Panc1 (cell line): ENCODE measurements at places on chromosomes 7 and 10. TPM values are rescaled to one million over a fixed set of nuclear protein-coding genes. Genes with fewer than 3 reads are reported as not detected.

GRCh38 chr7:105876964-105877601 is 684 bp upstream of the ATXN7L1 start:
- H3K27me3 ChIP-seq = no peaks in the 10 kb centered on the region
- peak overlapping the region; percentile 52 for H3K27ac ChIP-seq
- peak overlapping the region; percentile 71 for H3K4me3 ChIP-seq
- DNase-seq = no peak
- peaks cover 4% of the 10 kb centered on the region; the same call in 1 of the 2 replicates for H3K36me3 ChIP-seq
- peaks cover 27% of the 10 kb centered on the region for H3K4me1 ChIP-seq

DNA sequence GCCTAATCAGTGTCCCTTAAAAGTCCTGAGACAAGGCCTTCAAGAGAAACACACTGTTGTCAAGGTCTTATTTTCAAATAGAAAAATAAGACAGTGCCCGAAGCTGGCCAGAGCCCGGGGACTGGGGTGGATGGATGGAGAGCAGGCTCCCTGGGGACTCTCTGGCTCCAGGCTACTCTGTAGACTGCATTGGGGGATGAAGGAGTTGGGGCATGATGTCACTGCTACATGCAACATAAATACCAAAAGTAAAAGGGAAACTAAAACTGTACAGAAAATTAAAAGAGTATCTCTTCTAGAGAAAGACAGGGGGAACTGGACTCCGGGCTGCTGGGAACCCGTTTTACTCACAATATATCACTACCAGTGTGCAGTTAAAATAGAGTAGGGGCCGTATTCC is 629.8 kb downstream of the KCNMA1 start:
- H3K27me3 ChIP-seq = no peaks in the 10 kb centered on the region
- no peaks in the 10 kb centered on the region for H3K36me3 ChIP-seq
- DNase-seq = no peak
- no peak overlapping the region for H3K27ac ChIP-seq
- no peaks in the 10 kb centered on the region for H3K4me1 ChIP-seq
- H3K4me3 ChIP-seq = no peak overlapping the region

- no peaks in the 10 kb centered on the region for H3K27me3 ChIP-seq
- 0 out of 2 replicates have a peak overlapping the region, but pooled peaks have one; percentile 18 for H3K4me3 ChIP-seq
- H3K4me1 ChIP-seq = no peaks in the 10 kb centered on the region
- no peaks in the 10 kb centered on the region; the same call in 1 of the 2 replicates for H3K36me3 ChIP-seq
- DNase-seq = no peak
Measured at GRCh38 chr10:12351889-12352288, 2.5 kb downstream of the CAMK1D start.

DNA sequence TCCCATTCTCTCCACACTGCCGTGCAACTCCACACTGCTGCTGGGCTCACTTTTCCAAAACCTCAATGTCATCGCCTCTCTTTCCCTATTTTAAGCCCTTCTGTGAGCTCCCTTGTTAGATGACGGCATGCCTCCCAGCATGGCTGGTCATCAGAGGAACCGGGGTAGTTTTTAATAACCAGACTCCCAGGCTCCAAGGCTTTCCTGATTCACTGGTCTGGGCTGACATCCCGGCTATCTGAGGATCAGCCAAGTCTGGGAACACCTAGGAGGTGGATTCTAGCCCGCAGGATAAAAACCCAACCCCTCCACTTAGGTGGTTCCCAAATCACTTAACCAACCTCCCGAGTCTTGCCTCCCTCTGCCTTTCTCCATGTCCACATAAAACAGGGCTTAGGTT is 295.4 kb upstream of the FZD8 start:
- DNase-seq = no peak
- H3K27ac ChIP-seq = no peak overlapping the region
- no peaks in the 10 kb centered on the region for H3K27me3 ChIP-seq
- H3K36me3 ChIP-seq = no peaks in the 10 kb centered on the region

DNA sequence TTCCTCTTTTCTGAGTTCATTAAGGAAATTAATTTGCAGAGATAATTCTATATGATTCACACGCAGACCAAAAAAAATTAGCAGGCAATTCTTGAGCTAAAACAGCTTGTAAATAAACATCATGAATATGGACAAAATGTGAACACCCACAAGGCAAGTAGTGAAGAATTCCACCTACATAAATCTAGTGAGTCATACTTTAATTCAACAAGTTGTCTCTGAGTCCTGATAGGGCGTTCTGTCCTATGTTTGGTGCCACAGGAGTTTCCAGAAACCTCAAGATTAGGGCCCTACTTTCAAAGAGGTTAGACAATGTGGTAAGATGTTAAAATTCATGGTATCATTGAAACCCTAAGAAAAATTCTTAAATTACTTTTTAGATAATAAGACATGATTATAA is 122.3 kb downstream of the SGMS1 start:
- no peak overlapping the region for H3K27ac ChIP-seq
- no peaks in the 10 kb centered on the region for H3K27me3 ChIP-seq
- no peaks in the 10 kb centered on the region for H3K4me1 ChIP-seq
- no peak overlapping the region for H3K4me3 ChIP-seq
- H3K36me3 ChIP-seq = no peaks in the 10 kb centered on the region

GRCh38 chr7:47572939-47573757 is 8.8 kb downstream of the TNS3 start:
- 0 out of 2 replicates have a peak, but pooled peaks cover 5% of the 10 kb centered on the region for H3K36me3 ChIP-seq
- peak overlapping the region; percentile 100 for H3K27ac ChIP-seq
- no peak for DNase-seq
- no peak overlapping the region for H3K4me3 ChIP-seq
- H3K27me3 ChIP-seq = no peaks in the 10 kb centered on the region
- peaks cover 95% of the 10 kb centered on the region for H3K4me1 ChIP-seq

DNA sequence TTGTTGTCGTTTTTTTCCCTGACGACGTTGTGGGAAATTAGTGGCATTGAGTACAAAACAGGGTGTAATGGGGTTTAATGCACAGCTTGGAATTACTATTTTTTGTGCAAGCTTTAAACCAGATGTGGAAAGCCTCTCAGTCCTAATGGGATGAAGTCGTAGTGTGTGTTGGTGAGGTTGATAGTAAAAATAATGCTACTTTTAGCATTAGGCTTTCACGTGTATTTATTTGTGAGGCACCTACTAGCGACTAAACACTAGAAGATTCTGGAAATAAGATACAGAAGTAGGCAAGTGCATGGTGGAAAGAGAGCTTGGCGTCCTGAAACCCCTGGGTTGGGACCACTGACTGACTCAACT is 588 bp upstream of the ORC5 start:
- H3K36me3 ChIP-seq = peaks cover 9% of the 10 kb centered on the region
- peak overlapping the region; percentile 68 for H3K4me3 ChIP-seq
- H3K27ac ChIP-seq = peak overlapping the region; percentile 96
- peaks cover 11% of the 10 kb centered on the region for H3K4me1 ChIP-seq

GRCh38 chr10:125113691-125114371 is 46.5 kb downstream of the CTBP2 start:
- peaks cover 10% of the 10 kb centered on the region; the same call in 1 of the 2 replicates for H3K36me3 ChIP-seq
- no peak overlapping the region for H3K4me3 ChIP-seq
- H3K4me1 ChIP-seq = peaks cover 24% of the 10 kb centered on the region
- no peak for DNase-seq

GRCh38 chr7:36315309-36315944 is 74.2 kb upstream of the ANLN start:
- no peak for DNase-seq
- peaks cover 7% of the 10 kb centered on the region for H3K4me1 ChIP-seq
- H3K4me3 ChIP-seq = no peak overlapping the region
- H3K36me3 ChIP-seq = no peaks in the 10 kb centered on the region
- H3K27ac ChIP-seq = no peak overlapping the region

GRCh38 chr7:130417213-130417612 is 23.6 kb downstream of the CEP41 start:
- H3K4me3 ChIP-seq = no peak overlapping the region
- no peaks in the 10 kb centered on the region for H3K36me3 ChIP-seq
- no peak overlapping the region for H3K27ac ChIP-seq
- DNase-seq = no peak
- H3K27me3 ChIP-seq = no peaks in the 10 kb centered on the region

DNA sequence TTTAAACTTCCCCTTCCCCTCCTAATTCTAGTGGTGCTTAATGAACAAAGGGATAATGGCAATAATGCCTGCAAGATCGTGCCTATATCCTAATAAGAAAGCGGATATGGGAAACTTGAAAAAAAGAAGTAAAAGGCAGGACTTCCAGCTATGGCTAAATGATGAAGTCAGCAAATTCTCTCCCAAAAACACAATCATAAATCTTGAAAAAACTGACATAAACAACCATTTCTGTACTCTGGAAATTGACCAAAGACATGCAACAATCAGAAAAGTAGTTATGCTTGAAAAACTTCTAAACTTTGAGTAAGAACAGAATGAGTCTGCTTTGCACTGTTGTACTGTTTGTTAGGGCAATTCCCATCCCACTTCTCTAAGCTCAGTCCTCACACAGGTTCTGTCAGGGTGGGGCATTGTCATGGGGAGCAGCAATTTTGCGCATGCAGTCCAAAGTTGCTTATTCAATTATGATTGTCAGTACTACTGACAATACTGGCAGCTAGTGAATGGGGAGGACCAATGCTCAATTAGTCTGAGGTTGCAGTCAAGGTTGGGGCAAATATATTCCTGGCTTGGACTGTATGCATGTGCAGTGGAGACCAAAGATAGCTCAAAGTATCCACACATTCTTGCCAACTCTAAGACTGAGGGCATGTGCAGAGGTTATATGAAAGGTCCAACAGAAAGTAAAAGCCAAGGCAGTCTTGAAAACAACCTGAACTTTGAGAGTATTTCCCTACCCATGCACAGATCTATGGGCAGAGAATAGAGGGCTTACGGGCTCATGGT is 34.1 kb upstream of the ARHGAP22 start:
- H3K27ac ChIP-seq = no peak overlapping the region
- no peak for DNase-seq
- no peaks in the 10 kb centered on the region for H3K36me3 ChIP-seq
- no peaks in the 10 kb centered on the region for H3K4me1 ChIP-seq
- peaks cover 2% of the 10 kb centered on the region; the same call in 1 of the 2 replicates for H3K27me3 ChIP-seq

DNA sequence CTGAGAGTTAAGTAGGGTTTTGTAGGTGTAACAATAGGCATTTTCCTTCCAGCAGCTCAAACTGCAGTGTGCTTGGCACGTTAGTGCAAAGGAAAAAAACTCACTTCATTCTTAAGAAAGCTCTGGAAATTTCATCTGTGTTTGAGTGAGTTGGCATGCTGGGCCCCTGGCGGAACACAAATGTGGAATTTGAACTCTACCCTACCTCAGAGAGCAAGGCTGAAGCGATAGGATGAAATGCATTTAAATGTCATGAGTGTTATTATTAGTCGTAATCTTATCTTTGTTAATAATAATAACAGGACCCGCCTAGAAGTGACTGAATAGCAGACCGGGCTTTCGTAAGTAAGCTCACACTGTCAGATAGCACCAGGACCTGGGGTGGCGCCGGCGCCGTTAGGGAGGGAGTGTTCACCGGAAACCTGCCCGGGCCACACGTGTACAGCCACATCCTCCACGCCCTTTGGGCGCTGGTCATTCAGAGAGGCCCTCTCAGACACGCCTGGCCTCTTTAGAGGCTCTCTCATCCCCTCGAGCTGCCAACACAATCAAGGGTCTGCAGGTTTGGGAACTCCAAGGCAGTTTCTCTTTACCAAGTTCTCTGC is 63.5 kb downstream of the GRK5 start:
- H3K4me3 ChIP-seq = peak overlapping the region; percentile 22
- H3K36me3 ChIP-seq = no peaks in the 10 kb centered on the region
- H3K4me1 ChIP-seq = peaks cover 73% of the 10 kb centered on the region
- H3K27ac ChIP-seq = peak overlapping the region; percentile 93
- DNase-seq = no peak
- H3K27me3 ChIP-seq = no peaks in the 10 kb centered on the region

DNA sequence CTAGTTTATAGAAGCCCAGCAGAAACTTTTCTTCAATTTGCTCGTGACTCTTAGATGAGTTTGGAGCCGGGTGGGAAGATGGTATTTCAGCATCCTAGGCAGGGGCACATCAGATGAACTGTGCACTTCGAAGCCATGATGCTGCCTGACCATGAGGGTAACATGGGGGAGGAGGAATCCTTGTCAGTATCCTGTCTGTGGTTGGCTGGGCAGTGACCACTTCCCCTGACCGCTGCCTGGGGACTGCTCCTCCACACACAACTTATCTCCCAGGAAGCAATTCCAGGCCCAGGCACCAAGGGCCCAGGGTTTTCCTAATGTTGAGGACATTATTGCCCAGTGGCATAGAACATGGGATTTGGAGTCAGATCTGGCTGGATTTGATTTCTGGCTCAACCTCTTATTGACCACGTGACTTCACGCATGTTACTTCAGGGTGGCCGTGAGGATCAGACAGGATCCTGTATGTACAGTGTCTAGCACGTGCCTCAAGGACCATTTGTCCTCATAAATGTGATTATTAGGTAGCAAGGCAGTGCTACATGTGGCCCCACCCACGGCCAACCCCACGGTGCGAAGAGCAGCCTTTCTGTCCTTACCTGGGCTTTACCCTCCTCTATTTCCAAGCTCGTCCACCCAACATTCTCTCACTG is 65.2 kb downstream of the PTPRE start:
- no peak for DNase-seq
- no peaks in the 10 kb centered on the region for H3K4me1 ChIP-seq
- no peak overlapping the region for H3K4me3 ChIP-seq
- H3K27me3 ChIP-seq = 0 out of 2 replicates have a peak, but pooled peaks cover 2% of the 10 kb centered on the region
- no peak overlapping the region for H3K27ac ChIP-seq

Gene MKX
- total RNA-seq = not detected

Gene NPY4R
- 2.2 TPM for total RNA-seq

Gene ELOVL3
- total RNA-seq = 1.2 TPM
